ENCODE measurements at places on chromosomes 5 and 9. TPM values are rescaled to one million over a fixed set of nuclear protein-coding genes. Genes with fewer than 3 reads are reported as not detected.
A peak's percentile ranks its signal among the peaks of the same experiment; 100 is the strongest.

DNA sequence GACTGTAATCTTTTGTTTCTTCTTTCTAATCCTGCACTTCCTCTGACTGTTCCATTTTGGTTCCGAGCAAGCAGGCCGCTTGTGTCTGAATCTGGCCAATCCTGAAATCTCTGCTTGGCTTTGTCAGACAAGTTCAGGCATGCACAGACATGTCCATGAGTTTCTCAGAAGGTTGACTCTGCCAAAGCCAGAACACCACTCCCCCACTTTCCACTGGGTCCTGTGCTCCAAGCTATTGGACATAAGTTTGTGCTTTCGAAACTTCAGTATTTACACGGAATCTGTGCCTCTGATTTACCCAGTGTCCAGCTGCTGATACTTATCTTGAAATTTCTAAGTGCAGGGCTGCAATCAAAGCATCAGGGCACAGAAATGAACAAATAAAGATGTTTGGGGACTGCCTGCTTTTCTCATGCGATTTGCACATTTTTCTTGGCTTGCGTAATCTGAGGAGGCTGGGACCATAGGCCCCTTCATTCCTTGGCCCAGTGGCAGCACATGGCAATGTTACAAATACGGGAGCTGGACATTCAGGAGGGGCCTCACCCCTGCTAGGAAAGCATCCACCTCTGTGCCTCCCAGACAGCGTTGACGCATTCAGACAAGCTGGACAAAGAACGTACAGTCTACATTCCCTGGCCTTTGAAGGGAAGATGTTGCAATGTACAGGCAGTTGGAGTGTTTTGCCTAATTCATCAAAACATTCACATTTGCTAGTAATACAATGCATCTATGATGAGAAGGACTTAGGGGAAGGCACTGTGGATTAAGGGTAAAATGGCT lies 209.2 kb upstream of the PAPPA start:
- peaks cover 24% of the 10 kb centered on the region for H3K4me1 ChIP-seq
- no peaks in the 10 kb centered on the region for H3K27me3 ChIP-seq
- no peak overlapping the region for H3K4me3 ChIP-seq
- DNase-seq: peak; percentile 77
- no peaks in the 10 kb centered on the region for H3K36me3 ChIP-seq

GRCh38 chr9:117887383-117887782 lies 183.2 kb downstream of the TLR4 start:
- no peaks in the 10 kb centered on the region for H3K27me3 ChIP-seq
- H3K4me3 ChIP-seq: no peak overlapping the region
- DNase-seq: no peak

Gene INSL4
- total RNA-seq: not detected

DNA sequence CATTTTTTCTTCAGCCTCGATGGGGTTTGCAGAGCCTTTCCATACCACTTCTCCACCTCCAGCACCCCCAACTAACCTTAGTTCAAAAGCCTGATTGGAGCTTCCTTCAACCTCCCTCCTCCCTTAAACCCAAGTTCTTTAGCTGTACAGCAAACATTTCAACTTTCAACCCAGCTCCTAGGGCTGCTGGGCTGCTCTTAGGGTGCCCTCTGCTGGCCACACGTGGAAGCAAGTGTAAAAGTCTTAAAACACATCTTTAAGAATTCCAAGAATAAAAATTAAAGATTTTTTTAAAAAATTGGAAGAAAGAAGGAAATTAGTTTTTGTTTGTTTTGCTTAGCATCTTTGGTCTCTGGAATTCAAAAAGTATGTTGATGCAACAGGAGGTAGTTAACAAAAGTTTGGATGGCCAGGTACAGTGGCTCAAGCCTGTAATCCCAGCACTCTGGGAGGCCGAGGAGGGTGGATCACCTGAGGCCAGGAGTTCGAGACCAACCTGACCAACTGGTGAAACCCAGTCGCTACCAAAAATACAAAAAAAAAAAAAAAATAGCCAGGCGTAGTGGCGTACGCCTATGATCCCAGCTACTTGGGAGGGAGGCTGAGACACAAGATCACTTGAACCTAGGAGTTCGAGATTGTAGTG lies 15.5 kb upstream of the HSD17B3 start:
- DNase-seq: peak; percentile 62
- no peak overlapping the region for H3K4me3 ChIP-seq
- H3K36me3 ChIP-seq: no peaks in the 10 kb centered on the region
- H3K4me1 ChIP-seq: no peaks in the 10 kb centered on the region

GRCh38 chr5:141850244-141850768 lies 27.9 kb downstream of the PCDH1 start:
- peak overlapping the region; percentile 91 for H3K27ac ChIP-seq
- H3K4me1 ChIP-seq: peaks cover 20% of the 10 kb centered on the region
- H3K27me3 ChIP-seq: no peaks in the 10 kb centered on the region
- DNase-seq: peak; percentile 63
- H3K4me3 ChIP-seq: peak overlapping the region; percentile 75

GRCh38 chr5:163108351-163108750 lies 329.0 kb upstream of the CCNG1 start:
- DNase-seq: no peak
- no peaks in the 10 kb centered on the region for H3K27me3 ChIP-seq
- H3K27ac ChIP-seq: no peak overlapping the region
- H3K36me3 ChIP-seq: no peaks in the 10 kb centered on the region

Gene FPGS
- 78.2 TPM for total RNA-seq

GRCh38 chr5:87526131-87526530 lies 113.4 kb upstream of the CCNH start:
- DNase-seq: peak; percentile 7
- no peaks in the 10 kb centered on the region for H3K27me3 ChIP-seq
- no peaks in the 10 kb centered on the region for H3K4me1 ChIP-seq
- no peaks in the 10 kb centered on the region for H3K36me3 ChIP-seq
- no peak overlapping the region for H3K4me3 ChIP-seq

Gene INSYN2B
- 5.6 TPM for total RNA-seq

DNA sequence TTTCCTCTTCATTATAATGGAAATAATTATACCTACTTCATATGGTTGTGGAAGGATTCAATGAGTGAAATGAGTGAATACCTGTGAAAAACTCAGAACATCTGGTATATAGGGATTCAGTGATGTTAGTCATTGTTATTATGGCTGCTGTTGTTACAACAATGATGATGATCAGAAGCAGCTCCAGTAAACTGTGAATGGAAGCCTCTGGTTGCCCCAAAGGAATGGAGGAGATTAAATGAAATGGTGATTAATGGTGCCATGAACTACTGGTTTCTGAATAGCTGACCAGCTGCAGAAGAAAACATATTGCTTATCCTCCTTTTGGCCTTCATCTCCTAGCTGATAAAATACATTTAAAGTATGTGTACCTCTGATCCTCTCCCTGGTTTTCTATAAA lies 372.0 kb downstream of the ARHGEF28 start:
- H3K36me3 ChIP-seq: no peaks in the 10 kb centered on the region
- H3K27ac ChIP-seq: no peak overlapping the region
- DNase-seq: no peak
- H3K27me3 ChIP-seq: peaks cover 90% of the 10 kb centered on the region
- no peaks in the 10 kb centered on the region for H3K4me1 ChIP-seq

GRCh38 chr9:93965830-93966577 lies 10.8 kb upstream of the BARX1 start:
- no peaks in the 10 kb centered on the region for H3K27me3 ChIP-seq
- H3K4me1 ChIP-seq: peaks cover 9% of the 10 kb centered on the region
- no peak overlapping the region for H3K27ac ChIP-seq
- H3K4me3 ChIP-seq: no peak overlapping the region
- no peaks in the 10 kb centered on the region for H3K36me3 ChIP-seq

DNA sequence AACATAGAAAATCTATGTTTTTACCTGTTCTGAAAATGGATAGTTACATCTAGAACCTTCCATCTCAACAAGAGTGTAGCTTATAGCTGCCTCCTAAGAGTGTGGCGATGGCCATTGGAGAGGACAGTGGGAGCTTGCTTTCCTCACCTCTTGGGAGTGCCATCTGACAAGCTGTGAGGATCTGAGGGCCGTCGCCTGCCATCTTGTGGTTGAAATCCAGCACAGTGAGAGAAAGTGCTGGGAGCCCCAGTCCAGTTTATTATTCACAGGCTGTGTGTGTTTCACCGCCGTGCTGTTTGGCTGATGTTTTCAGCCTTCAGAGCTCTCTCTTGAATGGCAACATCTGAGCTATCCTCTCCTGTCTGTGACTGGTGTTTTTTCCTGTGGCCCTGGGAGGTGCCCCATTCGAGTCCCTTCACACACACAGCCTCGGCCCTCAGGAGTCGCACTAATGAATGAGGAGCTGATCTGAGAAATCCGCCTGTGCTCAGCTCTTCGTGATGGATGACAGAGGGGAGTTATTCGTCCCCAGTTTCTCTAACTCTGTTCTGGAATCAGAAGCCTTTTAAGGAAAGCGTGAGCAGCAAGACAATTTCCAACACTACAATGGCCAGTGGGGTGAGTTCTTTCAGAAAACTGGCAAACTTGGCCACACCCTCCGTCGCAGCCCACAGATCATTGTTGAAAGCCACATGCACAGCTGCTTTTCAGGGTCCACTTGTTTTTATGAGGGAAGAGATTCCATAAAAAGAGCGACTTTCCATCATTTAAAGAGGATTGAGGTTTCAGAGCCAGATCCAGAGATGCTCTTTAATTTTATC lies 170.3 kb downstream of the PDZD2 start:
- H3K27me3 ChIP-seq: peaks cover 12% of the 10 kb centered on the region
- H3K4me3 ChIP-seq: no peak overlapping the region
- H3K4me1 ChIP-seq: no peaks in the 10 kb centered on the region
- H3K36me3 ChIP-seq: no peaks in the 10 kb centered on the region

- H3K4me1 ChIP-seq: no peaks in the 10 kb centered on the region
- DNase-seq: no peak
- no peaks in the 10 kb centered on the region for H3K27me3 ChIP-seq
- H3K36me3 ChIP-seq: no peaks in the 10 kb centered on the region
Observed at GRCh38 chr5:143880178-143880577, 68.2 kb downstream of the HMHB1 start.

DNA sequence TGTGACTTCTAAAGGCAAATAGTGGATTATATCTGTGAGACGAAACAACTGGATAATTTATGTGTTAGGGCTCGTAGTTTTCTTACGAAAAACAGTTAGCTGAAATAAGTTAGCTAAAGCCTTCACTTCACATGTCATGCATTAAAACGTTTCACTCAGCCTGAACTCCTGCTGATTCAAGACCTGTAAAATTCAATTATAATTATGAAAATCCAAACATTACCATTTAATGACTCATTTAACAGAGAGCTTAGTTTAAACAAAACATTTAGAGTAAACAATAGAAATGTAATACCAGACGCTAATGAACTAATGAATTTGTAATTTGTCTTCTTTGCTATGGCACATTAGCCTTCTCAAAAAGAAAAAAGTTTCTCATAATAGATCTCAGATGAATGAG lies 1.7 kb downstream of the TAL2 start:
- DNase-seq: no peak
- H3K4me1 ChIP-seq: no peaks in the 10 kb centered on the region
- no peak overlapping the region for H3K4me3 ChIP-seq
- H3K36me3 ChIP-seq: no peaks in the 10 kb centered on the region

DNA sequence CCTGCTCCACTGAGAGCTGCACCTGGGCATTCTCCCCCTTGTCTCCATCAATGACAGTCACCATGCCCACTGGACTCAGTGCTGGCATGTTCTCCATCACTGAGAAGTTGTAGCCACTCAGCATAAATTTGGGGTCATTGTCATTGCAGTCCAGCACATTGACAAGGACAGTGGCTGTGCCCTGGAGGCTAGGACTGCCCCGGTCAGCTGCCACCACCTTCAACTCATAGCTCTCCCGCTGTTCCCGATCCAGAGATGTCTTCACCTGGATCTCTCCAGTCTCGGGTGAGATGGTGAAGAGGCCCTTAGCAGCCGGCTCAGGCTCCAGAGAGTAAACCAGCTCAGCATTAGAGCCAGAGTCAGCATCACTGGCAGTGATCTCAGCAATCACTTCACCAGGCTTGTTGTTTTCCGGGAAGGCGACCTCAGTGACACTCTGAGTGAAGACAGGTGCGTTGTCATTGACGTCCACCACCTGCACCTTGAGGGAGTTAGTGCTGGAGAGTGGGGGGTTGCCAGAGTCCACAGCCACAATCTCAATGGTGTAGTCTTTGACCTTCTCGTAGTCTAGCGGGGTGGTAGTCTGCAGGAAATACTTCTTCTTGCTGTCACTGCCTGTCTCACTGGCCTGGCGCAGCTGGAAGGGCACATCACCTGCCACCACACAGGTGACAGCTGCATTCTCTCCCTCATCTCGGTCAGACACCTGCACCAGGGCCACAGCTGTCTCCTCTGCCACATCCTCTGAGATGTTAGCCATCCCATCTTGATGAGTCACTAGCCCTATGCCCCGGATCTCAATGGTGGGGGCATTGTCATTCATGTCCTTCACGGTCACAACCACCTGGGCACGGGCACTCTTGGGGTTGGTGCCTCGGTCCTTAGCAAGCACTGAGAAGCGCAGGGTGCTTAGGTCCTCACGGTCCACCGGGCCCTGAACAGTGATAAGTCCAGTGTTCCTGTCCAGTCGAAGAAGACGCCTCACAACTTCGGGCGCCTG lies 13.5 kb downstream of the PCDH1 start:
- no peak overlapping the region for H3K27ac ChIP-seq
- peaks cover 4% of the 10 kb centered on the region for H3K27me3 ChIP-seq
- H3K4me3 ChIP-seq: no peak overlapping the region

DNA sequence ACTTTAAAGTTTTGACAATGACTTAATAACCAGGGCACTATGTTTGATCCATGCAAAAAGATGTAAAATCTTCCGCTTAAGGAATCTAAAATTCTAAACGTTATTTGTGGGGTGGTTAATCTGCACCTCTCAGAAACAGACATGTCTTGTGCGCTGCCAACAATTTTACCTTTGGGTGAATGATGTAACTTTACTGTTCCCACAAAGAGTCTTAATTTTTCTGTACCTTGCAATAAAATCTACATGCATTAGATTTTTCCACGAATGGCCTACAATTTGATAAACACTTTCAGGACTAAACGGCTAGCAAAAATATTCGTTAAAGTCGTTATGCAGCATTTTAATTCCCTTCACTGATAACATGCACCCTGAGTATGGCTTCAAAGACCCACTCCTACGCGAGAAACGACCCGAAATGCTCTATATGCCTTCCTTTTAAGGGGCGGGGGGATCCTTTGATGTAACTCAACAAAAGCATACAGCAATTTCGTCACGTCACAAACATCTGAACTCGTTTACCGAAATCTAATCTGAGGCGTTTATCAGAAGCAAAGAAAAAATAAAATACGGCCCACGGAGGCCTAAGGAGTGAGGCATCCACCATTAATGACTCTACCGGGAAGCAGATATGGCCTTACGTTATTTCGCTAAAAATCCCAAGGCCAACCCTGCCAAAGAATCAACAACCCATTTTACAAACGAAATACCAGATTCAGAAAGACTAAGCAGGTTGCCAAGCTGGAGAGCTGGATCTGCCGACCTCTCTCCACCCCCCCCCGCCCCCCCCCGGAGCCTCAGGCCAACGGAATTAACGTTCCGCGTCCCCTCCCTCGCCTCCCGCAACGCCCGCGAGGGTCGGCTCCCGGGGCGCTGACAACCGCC lies 621 bp downstream of the AK6 start:
- H3K4me1 ChIP-seq: peaks cover 11% of the 10 kb centered on the region
- H3K36me3 ChIP-seq: peaks cover 33% of the 10 kb centered on the region
- DNase-seq: peak; percentile 48
- H3K4me3 ChIP-seq: peak overlapping the region; percentile 65
- no peaks in the 10 kb centered on the region for H3K27me3 ChIP-seq

Gene IL11RA
- 12.1 TPM for total RNA-seq

GRCh38 chr5:43636076-43636475 lies 33.1 kb downstream of the NNT start:
- H3K27ac ChIP-seq: no peak overlapping the region
- no peaks in the 10 kb centered on the region for H3K36me3 ChIP-seq
- no peaks in the 10 kb centered on the region for H3K4me1 ChIP-seq
- no peaks in the 10 kb centered on the region for H3K27me3 ChIP-seq
- no peak for DNase-seq
- H3K4me3 ChIP-seq: no peak overlapping the region

Data from A673 (cell line).